ENCODE measurements at places on chromosomes 12 and 14.

- no peak for DNase-seq
Measured at GRCh38 chr14:75577090-75577489, 1.3 kb upstream of the FLVCR2 start.

DNA sequence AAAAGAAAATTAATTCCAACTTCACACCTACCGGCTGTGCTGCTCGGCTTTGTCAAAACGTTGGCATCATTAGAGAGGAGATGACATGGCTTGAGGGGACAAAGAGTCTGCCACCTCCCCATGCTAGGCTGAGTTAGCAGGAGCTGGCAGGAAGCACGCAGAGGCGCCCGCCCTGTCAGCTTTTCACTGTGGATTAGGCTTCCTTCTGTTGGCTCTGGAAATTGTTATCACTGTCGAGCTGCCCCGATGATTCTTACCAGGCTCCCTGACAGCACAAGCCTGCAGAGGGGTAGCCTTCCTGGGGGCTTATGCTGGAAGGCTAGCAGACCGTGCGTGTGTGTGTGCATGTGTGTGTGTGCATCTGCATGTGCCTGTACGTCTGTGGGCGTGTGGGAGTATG lies 490.9 kb upstream of the TBX3 start:
- DNase-seq = no peak

- no peak for DNase-seq
Measured at GRCh38 chr12:18546399-18546798, 191.4 kb downstream of the PLCZ1 start.

- DNase-seq = no peak
Measured at GRCh38 chr12:104866291-104866690, 91.8 kb downstream of the SLC41A2 start.

GRCh38 chr14:74945852-74946658 lies 9.3 kb downstream of the PGF start:
- DNase-seq = peak; percentile 71

GRCh38 chr12:44017216-44017615 lies 181.3 kb downstream of the TMEM117 start:
- DNase-seq = no peak

Data from CD4-positive, alpha-beta T cell treated with Interleukin-15 for 1 hour (primary cell).